ENCODE measurements at places on chromosomes 2 and 18.

- DNase-seq = no peak
Measured at GRCh38 chr2:216111122-216111521, 2.0 kb downstream of the XRCC5 start.

DNA sequence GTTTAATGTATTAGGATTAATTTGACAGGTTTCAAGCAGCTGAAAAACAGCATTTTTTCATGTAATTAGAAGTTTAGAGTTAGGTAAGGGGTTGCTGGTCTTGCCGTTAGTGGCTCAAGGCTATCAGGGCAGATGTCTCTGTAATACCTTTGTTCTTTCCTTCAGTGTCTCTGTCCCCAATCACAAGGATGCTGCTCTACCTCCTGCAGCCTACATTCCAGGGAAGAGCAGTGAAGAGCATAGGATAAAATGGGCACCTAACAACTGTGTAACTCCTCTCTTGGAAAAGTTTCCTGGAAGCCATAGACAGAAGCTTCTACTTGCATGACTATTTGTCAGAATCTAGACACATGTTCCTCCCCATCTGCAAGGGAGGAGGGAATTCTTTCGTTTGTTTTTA lies 9.4 kb upstream of the SERPINB7 start:
- DNase-seq = no peak

GRCh38 chr18:24199372-24199962 lies 60.6 kb downstream of the CABYR start:
- DNase-seq = no peak

- DNase-seq = no peak
Measured at GRCh38 chr18:58556331-58557007, 72.4 kb downstream of the ALPK2 start.
